ENCODE measurements at places on chromosomes 3 and 15. TPM values are rescaled to one million over a fixed set of nuclear protein-coding genes. Genes with fewer than 3 reads are reported as not detected.

The COL6A5 gene
- 0.14 TPM for total RNA-seq

The GOLGA8O gene
- 0.44 TPM for total RNA-seq

The CADPS gene
- total RNA-seq = 17.3 TPM

The NT5DC2 gene
- 68.6 TPM for total RNA-seq

The MKRN2OS gene
- total RNA-seq = not detected

The NR1I2 gene
- under 0.01 TPM for total RNA-seq

The GRM2 gene
- total RNA-seq = not detected

The ADIPOQ gene
- not detected for total RNA-seq
